ENCODE measurements at places on chromosomes 2 and 18.

- peaks cover 11% of the 10 kb centered on the region for H3K27me3 ChIP-seq
- peaks cover under 1% of the 10 kb centered on the region for H3K4me1 ChIP-seq
- no peak overlapping the region for H3K4me3 ChIP-seq
- no peaks in the 10 kb centered on the region for H3K36me3 ChIP-seq
- no peak overlapping the region for H3K27ac ChIP-seq
- DNase-seq: no peak
Measured at GRCh38 chr2:205775097-205775877, 93.0 kb downstream of the NRP2 start.

DNA sequence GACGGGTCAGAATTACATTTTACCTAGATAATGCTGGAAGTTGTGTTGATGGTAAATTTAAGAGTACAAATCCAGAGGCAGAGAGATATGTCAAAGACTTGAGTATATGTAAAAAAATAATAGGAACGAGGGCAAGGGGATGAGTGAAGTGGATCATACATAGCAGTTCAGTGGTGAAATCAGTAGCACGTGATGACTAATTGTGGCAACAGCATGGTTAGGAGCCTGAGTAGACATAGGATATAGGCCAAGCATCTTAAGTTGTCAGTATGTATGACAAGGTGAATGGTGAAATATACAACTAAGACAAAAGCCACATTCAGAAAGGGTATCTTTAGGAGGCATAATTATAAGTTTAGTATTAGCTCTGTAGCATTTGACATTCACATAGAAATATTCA, 826.5 kb upstream of the PIK3C3 start:
- DNase-seq: no peak
- no peaks in the 10 kb centered on the region for H3K4me1 ChIP-seq
- H3K27ac ChIP-seq: no peak overlapping the region
- H3K4me3 ChIP-seq: no peak overlapping the region

DNA sequence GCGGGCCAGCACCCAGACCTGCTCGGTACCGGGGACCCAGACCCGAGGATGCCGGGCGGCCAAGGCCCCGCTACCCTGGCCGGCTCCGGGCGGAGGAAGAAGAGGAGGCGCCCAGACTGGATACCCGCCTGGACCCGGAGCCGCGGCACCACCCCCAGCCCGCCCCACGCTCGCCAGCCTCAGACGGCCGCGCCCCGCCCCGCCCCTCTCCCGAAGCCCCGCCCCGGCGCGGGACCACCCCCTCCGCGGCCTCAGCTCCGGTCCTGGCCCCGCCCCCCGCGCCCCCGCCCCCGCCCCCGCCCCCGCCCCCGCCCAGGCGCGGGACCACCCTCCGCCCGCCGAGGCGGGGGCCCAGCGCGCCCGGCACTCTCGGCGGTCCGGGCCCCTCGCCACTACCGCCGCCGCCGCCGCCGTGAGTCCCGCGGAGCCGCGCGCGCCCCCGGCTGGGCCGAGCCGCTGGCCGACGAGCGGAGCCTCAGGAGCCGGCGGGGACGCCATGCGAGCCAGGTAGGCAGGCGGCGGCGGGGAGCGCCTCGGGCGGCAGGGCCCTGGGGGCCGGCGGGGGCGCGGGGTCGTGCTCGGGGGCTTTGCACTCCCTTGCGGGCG, at the start of gene SH3BP4:
TSS of gene SH3BP4 (plus strand) at position 354 of the 606 bp plus-strand sequence. CDS start 82,986 bp downstream, outside the sequence.
- no peak within 1 kb of the TSS for H3K4me3 ChIP-seq
- H3K4me1 ChIP-seq: no peaks in the 10 kb centered on the region
- DNase-seq: no peak

- no peak for DNase-seq
- H3K4me1 ChIP-seq: no peaks in the 10 kb centered on the region
- H3K36me3 ChIP-seq: no peaks in the 10 kb centered on the region
- no peaks in the 10 kb centered on the region for H3K27me3 ChIP-seq
Measured at GRCh38 chr18:58057291-58057965, 13.4 kb downstream of the NEDD4L start.

- no peaks in the 10 kb centered on the region for H3K36me3 ChIP-seq
- DNase-seq: no peak
- no peaks in the 10 kb centered on the region for H3K4me1 ChIP-seq
- H3K4me3 ChIP-seq: no peak overlapping the region
Measured at GRCh38 chr2:12031866-12032265, 285.4 kb downstream of the LPIN1 start.

DNA sequence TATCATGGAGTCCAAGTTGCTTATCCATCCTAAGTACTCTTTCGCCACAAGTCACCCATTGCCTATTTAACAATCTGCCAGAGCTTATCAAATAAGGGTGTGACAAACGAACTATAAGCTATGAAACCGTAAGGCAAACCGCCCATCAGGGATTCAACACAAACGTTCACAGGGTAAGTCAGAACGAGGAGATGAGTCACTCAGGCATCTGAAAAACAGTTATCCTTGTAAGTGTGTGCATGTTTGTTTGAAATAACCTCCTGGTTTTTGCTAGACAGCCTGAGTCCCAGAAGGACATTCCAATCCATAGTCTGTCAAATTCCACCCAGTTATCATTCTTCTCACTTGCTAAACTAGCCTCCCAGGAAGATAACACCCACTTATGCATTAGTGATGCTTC, 299.1 kb downstream of the PAX3 start:
- H3K27ac ChIP-seq: no peak overlapping the region
- H3K27me3 ChIP-seq: no peaks in the 10 kb centered on the region
- H3K36me3 ChIP-seq: no peaks in the 10 kb centered on the region
- no peak overlapping the region for H3K4me3 ChIP-seq
- DNase-seq: no peak

DNA sequence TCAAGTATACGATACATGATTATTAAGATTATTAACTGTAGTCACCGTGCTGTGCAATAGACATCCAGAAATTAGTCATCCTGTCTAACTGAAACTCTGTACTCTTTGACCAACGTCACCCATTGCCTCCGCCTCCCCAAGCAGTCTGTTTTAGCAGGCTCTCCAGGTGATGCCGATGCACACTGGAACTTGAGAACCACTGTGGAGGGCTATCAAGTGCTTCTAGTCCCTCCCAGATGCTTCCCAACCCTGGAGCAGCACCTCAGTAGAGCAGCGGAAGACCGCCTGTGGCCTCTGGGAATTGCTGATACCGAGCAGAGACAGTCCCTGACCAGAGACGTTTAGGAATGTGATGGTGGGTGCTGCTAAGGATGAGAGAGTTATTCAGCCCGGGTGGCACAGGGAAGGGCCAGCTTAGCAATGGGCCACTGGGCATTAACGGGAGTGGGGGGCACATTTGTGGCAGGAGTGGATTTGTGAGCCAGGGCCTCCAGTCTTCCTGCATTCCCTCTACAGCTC, 50.7 kb downstream of the LIPG start:
- H3K36me3 ChIP-seq: no peaks in the 10 kb centered on the region
- no peak for DNase-seq
- no peak overlapping the region for H3K27ac ChIP-seq

DNA sequence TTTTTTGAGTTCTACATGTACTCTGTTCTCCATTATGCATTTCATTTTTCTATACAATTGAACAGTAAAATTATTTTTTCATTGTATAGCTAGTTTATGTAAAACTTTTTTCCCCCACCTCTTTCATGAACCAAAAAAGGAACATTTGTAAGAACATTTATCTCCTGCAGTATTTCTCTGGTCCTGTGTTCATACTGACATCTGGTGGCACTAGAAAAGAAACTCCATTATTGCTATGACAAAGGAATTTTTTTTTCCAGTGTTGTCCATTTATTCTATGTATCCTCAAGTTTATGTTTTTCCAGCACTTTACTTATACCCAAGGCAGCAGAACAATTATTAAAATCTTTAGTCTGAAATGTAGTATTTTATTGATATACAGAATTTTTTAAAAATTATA, 27.4 kb upstream of the CHAC2 start:
- no peaks in the 10 kb centered on the region for H3K27me3 ChIP-seq
- H3K4me1 ChIP-seq: no peaks in the 10 kb centered on the region
- H3K27ac ChIP-seq: no peak overlapping the region
- H3K4me3 ChIP-seq: no peak overlapping the region

- no peak overlapping the region for H3K27ac ChIP-seq
- no peak overlapping the region for H3K4me3 ChIP-seq
- DNase-seq: no peak
Measured at GRCh38 chr2:26355038-26355995, 8.7 kb upstream of the ADGRF3 start.

DNA sequence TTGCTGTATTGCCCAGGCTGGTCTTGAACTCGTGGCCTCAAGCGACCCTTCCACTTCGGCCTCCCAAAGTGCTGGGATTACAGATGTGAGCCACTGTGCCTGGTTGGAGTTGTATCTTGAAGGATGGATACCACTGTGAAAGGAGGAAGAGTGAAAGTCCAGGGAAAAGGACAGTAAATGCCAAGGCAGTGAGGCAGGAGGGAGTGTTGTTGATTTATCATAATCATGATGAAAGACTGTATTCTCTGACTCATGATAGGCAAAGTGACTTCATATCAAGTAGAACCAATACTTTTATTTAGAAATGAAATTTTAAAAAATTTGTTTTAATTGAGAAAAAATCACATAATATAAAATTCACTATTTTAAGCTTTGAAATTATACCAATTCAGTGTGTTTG, 162.3 kb downstream of the ARHGAP28 start:
- H3K4me1 ChIP-seq: no peaks in the 10 kb centered on the region
- H3K36me3 ChIP-seq: no peaks in the 10 kb centered on the region
- H3K27ac ChIP-seq: no peak overlapping the region

DNA sequence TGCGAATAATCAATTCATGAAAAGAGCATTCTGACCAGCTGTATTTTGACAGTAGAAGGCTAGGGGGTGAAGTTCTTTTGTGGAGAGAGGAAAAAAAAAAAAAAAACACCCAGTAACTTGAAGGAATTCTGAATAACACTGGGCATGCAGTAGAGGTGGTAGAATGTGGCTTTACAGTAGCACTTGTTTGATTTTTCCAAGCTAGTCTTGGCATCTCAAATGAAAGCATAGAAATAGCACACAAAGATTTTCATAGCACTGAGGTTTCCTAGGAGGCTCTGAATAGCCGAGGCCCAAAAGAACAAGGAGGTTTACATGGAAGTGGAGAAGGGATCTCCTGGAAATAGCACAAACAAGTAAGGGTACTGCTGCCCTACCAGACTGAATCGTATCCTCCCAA, 470.2 kb upstream of the CDH20 start:
- no peak for DNase-seq
- no peak overlapping the region for H3K4me3 ChIP-seq
- no peaks in the 10 kb centered on the region for H3K4me1 ChIP-seq
- H3K27ac ChIP-seq: no peak overlapping the region

DNA sequence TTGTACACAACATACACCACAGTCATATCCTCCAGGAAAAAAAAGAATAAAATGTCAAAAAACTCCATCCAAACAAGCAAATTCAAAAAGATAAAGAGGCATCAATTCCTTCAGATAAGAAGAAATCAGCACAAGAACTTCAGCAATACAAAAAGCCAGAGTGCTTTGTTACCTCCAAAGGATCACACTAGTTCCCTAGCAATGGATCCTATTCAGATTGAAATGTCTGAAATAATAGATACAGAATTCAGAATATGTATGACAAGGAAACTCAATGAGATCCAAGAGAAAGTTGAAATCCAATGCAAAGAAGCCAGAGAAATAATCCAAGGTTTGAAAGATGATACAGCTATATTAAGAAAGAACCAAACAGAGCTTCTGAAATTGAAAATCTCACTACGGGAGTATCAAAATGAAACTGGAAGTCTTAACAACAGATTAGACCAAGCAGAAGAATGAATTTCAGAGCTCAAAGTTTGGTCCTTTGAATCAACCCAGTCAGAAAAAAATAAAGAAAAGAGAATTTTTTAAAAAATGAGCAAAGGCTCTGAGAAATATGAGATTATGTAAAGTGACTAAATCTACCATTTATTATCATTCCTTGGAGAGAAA, 80.6 kb downstream of the TRABD2A start:
- DNase-seq: no peak
- no peak overlapping the region for H3K4me3 ChIP-seq
- no peaks in the 10 kb centered on the region for H3K4me1 ChIP-seq
- H3K36me3 ChIP-seq: no peaks in the 10 kb centered on the region

GRCh38 chr2:19355014-19355405, 3.4 kb downstream of the OSR1 start:
- H3K36me3 ChIP-seq: no peaks in the 10 kb centered on the region
- DNase-seq: no peak
- no peak overlapping the region for H3K4me3 ChIP-seq
- no peaks in the 10 kb centered on the region for H3K27me3 ChIP-seq

- no peak overlapping the region for H3K4me3 ChIP-seq
- H3K4me1 ChIP-seq: no peaks in the 10 kb centered on the region
- H3K27me3 ChIP-seq: no peaks in the 10 kb centered on the region
- no peak overlapping the region for H3K27ac ChIP-seq
- H3K36me3 ChIP-seq: no peaks in the 10 kb centered on the region
Measured at GRCh38 chr2:172710584-172711047, 25.0 kb upstream of the RAPGEF4 start.

- H3K36me3 ChIP-seq: no peaks in the 10 kb centered on the region
- H3K4me1 ChIP-seq: no peaks in the 10 kb centered on the region
Measured at GRCh38 chr2:2173633-2174032, 157.4 kb downstream of the MYT1L start.

Measured in DND-41 (cell line).